SK-MEL-5 (cell line): ENCODE measurements at places on chromosomes 13 and 19.

GRCh38 chr19:10486551-10486950 is 16.6 kb downstream of the KEAP1 start:
- DNase-seq: no peak

GRCh38 chr19:7994928-7995809 is 10.3 kb downstream of the ELAVL1 start:
- DNase-seq: no peak

GRCh38 chr13:34179481-34179880 is 361.5 kb downstream of the RFC3 start:
- no peak for DNase-seq

DNA sequence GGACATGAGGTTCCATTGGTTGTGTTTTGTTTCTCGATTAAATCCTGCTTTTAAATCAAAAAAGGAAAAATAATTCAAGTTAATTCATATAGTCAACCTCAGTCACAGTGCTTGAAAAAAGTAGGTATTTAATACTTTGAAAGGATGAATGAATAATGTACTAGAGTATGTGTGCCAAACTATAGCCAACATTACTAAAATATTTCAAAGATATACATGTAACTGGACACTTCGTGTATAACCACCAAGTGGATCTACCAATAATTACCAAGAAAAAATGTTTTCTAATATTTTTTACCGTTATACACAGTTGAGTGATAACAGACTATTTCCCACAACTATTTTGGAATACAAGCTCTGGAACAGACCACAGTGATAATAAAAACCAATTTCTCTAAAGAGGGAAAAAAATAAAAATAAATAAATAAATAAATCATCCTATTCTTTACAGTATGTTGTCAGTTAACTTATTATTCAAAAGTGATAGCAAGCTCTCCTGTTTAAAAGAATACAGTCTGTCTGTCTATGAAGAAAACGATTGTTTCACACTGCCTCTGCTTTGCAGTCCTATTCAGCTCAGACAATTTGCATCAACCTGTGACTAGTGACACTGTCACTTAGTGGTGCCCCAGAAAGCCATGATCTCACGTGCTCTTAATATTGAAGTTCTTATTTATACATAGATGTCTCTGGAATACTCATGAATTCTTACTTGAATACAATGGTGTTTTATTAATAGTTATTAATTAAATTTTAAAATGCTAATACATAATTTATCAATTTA is 58.2 kb downstream of the UBL3 start:
- DNase-seq: no peak

DNA sequence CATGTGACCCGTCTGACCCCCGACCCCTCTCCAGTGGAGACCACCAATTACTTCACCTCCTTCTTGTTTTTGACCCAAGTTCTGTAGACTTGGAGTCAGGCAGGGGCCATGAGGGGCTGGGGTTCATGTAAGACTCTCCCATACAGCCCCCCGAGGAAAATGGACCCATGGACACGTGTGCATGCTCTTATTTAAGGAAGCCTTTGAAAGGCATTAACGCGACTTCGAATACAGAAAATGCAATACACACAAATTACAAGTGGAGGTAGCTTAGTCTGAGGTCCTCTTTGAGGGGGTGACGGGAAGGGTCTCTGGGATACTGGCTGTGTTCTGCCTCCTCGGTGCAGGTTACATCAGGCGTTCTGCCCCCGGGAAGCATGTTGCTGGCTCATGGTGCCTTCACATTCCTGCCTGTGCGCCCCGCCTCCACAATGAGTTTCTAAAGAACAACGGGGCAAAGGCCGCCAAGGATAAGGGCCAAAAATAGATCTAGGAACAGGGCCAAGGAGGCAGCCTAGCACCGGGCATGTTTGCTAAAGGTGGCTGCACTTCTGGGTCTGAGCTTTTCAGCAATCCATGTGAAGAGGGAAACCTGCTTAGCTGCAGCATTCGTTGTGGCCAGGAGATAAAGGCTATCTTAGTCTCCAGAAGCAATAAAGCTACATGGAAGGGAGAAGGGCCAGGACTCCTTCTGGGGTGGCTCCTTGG is 54.5 kb downstream of the RAB20 start:
- no peak for DNase-seq

DNA sequence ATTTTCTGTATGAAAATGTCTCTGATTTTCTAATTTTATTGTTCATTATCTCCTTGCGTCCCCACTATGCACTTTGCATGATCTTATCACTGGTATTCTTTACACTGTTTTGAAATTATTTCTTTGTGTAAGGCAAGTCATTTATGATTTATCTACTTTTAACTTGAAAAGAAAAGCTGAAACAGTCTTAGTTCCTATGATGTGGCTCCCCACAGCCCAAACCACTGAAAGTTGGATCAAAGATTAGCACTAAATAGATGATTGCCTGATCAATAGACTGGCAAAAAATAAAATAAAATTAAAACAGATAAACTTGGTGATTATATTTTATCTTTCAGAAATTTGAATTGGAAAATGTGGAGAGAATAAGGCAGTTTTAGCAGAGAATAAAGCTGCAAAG is 1101.9 kb downstream of the PCDH9 start:
- DNase-seq: no peak

DNA sequence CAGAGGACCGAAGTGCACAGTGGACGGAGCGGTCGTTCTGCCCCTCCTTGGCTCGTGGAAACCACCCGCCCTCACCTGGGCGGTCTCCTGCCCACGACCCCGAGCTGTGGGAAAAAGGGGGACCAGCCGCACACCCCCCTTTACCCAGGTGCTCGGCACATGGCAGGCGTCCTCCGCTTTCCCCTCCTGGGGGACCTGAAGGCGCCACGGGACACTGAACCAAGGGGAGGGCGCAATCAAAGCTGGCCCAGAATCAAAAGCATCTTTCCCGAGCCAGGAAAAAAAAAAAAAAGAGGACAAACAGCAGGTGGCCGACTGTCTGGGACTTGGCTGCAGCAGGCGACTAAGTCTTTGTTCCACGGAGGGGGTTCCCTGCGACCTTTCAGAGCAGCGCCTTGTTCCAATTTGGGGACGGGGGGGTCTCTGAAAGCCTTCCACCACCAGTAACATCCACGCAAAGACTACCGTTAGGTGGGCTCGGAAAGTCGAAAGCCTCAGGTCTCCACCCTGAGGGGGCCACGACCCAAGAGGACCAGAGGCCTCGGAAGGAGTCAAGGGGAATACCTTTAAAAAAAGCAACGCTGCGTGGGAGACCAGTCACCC is 1.1 kb downstream of the MBD3 start:
- DNase-seq: no peak

DNA sequence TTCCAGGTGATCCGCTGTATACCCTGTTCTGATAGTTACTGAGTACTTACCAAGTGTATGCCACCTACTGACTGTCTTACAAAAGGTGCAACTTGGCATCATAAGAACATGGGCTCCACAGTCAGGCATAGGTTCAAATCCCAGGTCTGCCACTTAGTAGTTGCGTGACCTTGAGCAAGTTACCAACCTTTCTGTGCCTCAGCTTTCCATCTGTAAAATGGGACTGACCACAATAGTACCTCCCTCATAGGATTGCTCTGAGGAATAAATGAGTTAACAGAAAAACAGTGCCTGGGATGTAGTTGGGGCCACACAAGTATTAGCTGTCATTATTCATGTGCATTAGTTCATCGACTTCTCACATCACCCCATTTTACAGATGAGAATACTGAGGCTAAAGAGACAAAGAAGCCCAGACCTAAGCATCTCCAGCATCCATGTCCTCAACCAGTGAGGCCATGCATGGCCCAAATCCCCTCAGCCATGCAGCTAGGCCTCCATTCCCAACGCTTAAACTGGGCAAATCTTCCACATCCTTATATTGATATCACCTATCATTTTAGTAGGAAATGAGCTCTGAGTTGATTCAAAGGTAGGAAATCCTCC is 51.3 kb upstream of the UBE2L5 start:
- DNase-seq: no peak

DNA sequence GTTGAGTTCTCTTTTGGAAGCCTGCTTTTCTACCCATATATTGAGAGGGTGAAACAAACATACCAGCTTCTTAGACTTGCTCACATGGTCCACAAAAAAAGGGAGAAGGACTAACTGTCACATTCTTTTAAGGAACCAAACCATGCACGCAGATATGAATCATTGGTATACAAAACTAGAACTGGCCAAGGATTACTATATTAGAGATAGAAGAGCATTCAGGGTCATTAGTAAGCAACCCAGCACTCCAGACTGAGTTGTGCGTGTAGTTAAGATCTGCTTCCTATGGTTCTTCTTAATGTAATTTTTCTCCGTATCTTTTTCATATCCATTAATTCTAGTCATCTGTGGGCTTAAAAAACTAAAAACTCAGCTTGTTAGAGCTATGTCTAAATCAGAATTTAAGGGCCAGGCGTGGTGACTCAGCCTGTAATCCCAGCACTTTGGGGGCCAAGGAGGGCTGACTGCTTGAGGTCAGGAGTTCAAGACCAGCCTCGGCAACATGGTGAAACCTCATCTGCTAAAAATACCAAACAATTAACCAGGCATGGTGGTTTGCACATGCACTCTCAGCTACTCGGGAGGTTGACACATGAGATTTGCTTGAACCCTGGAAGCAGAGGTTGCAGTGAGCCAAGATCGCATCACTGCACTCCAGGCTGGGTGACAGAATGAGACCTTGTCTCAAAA is 19.6 kb downstream of the ALG5 start:
- no peak for DNase-seq

DNA sequence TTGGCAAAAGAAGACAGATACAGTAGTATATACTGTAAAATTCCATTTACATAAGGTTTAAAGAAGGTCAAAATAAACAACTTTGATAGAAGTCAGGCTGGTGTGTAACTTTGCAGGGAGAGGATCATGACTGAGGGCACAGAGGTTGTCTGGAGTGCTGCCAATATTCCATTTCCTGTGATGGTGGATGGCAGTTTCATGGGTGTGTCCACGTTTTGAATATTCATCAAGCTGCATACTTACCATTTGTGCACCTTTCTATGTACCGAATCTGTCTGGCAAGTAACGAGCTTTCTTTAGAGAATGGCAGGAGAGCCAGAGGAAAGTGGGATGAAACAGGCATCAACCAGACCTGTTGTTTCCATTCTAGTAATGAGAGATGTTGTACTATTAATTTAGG is 420.5 kb upstream of the HTR2A start:
- no peak for DNase-seq
